ENCODE measurements at places on chromosomes 16 and 17.

GRCh38 chr16:80369138-80369958 lies 171.4 kb upstream of the DYNLRB2 start:
- DNase-seq = no peak

DNA sequence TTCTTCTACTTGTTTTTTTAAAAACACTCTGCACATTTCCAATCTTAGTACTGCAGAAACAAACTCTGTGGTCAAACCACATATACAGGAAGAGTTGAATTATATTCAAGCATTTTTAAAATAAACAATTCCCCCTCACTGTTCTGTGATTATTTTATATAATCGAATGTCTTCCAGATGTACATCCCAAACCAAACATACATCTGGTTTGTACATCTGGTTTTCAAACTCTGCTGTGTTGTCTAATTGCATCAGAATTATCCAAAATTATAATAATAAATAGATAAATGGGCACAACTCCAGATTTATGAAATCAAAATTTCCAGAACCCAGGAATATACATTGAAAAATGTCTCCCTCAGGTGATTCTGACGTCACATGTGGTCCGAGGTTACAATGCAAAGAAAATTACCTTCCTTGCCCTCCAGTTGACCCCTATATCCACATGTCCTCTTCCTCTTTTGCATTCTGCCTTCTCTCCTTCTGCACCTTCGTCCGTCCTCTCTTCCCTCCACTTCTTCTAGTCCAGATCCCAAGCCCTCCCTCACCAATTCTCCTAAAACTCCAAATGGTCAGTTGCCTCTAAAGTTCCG lies 13.3 kb upstream of the CCDC144A start:
- DNase-seq = no peak

- no peak for DNase-seq
These were observed 55.0 kb downstream of the SMPD3 start for GRCh38 chr16:68393333-68393732.

DNA sequence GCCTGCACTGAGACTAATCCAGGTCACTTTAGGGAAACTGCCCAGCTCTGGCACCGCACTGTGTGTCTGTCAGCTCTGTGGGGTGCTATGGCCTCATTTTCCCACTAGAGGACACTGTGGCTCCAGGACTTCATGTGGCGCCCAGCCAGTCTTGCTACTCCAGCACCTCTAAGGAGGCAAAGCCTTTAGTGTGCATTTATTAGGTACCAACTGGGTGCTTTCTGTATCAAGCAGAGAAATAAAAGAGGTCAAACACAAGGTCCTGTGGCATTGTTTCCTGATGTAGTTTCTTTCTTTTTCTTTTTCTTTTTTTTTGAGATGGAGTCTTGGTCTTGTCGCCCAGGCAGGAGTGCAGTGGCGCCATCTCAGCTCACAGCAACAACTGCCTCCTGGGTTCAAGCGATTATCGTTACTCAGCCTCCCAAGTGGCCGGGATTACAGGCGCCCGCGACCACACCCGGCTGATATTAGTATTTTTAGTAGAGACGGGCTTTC lies 12.5 kb upstream of the RHBDL3 start:
- no peak for DNase-seq

DNA sequence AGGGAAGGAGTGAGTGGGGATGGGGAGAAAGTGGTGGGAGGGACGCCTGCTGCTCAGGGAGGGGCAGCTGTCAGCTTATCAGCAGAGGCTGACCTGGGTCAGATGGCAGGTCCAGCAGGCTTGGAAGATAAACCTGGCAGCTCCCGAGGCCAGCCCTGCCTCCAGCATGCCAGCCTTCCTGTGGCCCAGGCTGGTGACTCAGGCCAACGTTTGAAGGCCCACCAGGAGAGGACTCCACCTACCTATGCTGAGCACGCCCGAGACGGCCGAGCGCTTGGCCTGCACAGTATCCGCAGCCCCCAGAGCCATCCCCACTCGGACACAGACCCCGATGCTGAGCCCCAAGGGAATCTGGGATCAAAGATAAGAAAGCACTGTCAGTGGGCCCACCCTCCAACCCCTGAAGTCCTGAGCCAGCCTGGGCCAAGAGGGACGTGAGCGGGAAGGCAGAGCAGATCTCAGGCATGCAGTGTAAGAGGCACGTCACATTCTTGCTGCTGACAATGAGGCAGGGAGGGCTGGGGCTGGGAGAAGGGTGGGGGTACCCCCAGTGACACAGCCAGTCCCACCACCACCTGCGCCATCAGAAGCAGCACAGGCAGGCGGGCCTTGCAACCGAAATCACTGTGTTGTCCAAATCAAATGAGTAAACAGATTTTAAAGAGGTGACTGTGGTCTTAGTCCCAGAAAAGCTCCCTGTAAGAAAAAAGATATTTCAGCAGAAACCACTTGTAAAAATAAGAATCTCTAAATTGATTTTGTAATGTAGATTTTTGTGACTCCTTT lies 12.4 kb downstream of the SLC47A2 start:
- DNase-seq = no peak

DNA sequence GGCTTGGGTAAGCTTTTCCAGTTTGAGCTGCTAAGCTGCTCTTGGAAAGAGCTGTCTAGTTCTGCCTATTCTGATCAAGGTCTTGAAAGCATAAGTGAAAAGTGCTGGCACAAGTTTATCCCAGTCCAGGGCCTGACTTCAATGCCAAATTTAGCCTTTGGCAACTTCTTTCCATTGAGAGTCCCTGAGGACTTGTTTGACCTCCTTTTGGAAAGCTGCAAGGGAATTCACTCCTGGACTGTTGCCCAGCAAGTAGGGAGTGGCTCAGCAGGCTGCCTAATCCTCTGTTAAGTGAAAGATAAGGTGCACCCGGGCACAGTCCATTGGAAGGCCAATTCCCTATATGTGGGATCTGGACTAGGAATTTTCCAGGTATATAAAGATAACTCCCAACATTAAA lies 16.0 kb upstream of the TANC2 start:
- no peak for DNase-seq

- DNase-seq = no peak
These were observed 106.0 kb downstream of the NTN1 start for GRCh38 chr17:9127340-9127739.

DNA sequence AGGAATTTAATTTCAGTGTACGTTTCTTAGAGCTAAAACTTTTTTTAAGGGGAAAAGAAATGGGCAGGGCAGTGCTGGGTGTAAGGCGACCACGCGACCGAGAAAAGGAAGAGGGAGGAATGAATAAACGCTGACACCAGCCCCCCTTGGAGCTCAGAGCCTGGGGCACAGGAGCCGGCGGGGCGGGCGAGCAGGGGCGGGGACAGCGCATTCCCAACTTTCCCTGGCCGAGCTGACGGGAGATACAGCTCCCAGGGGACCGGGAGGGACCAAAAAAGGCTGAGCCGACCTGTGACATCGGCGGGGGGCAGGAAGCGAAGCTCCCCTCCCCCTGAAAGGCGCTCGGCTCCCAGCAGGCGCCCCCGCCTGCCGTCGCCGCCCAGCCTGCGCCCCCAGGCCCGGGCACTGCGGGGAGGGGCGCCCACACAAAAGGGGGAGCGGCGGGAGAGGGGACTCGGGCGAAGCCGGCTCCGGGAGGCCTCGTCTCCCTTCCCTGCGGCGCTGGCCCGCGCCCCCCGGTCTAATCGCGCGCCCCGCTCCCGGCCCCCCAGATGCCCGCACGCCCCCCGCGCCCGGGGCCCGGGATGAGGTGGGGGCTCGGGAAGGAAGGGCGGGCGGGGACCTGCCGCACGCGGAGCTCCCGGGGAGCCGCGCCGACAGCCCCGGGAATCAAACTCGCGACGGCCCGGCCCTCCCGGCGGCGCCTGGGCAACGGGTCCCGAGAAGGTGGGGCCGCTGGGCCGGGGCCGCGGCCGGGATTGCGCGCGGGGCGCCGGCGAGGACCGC lies 622 bp downstream of the CUEDC1 start:
- no peak for DNase-seq

DNA sequence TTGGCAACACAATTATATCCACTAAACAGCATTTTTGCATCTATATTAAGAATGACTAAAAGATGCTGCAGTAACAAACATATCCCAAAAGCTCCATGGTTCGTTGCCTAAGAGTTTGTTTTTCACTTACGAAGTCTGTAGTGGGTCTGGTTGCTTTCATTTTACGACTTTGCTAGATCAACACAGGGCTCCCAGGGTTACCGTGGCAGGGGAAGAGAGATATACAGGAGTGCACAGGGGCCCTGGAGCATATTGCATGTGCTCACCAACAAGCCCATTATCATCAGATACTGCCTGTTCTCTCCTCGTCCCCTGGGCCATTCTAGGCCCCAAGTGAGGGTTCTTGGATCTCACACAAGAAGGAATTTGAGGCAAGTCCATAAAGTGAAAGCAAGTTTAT lies 3.1 kb upstream of the MMP2 start:
- no peak for DNase-seq

GRCh38 chr17:37671028-37671823 lies 28.0 kb upstream of the DDX52 start:
- no peak for DNase-seq

- DNase-seq = no peak
These were observed 66.4 kb downstream of the CDK5R1 start for GRCh38 chr17:32553168-32553567.

DNA sequence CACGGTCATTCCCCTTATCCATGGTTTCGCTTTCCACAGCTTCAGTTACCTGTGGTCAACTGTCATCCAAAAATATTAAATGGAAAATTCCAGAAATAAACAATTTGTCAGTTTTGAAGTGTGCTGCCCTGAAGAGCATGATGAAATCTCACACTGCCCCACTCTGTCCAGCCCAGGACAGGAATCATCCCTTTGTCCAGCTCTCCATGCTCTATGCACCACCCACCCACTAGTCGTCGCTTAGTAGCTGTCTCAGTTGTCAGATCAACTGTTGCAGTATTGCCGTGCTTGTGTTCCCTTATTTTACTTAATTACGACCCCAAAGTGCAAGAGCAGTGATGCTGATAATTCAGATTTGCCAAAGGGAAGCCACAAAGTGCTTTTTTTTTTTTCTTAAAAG lies 10.3 kb downstream of the KRT9 start:
- no peak for DNase-seq

DNA sequence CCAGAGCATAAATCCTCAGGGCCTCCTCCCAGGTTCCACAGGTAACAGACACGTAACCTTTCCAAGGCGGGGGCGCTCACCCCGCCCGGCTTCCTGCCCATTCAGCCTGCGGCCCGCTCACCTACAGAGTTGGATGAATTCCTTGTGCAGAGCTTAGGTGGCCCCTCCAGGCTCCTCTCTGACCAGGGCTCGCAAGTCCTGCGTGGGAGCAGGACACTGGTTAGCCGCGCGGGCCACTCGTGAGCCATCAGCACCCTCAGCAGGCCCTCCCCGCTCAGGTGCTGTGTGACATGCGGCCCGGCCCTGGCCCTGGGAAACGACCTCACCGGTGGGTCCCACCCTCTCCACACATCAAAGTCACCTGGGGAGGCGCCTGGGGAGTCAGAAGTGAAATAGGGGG lies 528 bp downstream of the TERB1 start:
- DNase-seq = no peak

DNA sequence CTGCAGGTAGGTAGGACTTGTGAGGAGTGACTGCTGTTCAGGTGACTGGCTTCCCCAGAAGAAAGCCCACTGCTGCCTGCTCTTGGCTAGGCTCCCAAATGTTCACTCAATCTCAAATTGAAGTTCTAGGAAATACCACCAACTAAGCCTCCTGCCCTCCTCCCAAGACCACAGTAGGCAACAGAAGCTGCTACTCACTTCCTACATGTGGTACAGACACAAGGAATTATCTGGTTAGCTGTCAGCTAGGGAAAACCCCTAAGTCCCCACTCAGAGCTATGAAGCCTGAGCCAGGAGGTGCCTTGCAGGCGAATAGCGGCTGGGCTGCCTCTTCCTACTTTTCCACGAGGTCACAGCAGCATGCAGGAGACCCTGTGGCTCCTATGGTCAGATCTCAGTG lies 4.9 kb downstream of the FBXO39 start:
- no peak for DNase-seq

GRCh38 chr16:30439720-30440348 lies 5.8 kb downstream of the SEPHS2 start:
- no peak for DNase-seq

DNA sequence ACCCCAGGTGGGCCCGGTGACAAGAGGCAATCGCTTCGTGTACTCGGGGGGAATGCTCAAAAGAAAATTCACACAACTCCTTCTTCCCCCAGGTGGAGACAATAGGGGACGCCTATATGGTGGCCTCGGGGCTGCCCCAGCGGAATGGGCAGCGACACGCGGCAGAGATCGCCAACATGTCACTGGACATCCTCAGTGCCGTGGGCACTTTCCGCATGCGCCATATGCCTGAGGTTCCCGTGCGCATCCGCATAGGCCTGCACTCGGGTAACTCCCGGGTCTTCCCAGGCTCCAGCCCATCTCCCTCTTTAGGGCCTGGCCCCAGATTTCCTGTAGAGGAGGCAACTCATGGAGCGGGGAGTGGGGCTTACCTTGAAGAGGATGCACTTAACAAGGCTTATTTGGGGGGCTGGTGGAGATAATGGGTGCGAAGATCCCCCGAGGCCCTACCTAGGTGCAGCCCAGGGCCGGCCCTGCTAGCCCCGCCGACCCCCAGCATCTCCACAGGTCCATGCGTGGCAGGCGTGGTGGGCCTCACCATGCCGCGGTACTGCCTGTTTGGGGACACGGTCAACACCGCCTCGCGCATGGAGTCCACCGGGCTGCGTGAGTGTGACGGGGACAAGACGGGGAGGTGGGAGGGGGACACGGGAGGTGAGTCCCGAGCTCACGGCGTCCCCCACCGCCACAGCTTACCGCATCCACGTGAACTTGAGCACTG lies 13.0 kb downstream of the GUCY2D start:
- no peak for DNase-seq

- no peak for DNase-seq
These were observed 968 bp upstream of the PRKAR1A start for GRCh38 chr17:68511254-68511670.

GRCh38 chr17:74957935-74958740 lies 14.4 kb downstream of the HID1 start:
- DNase-seq = no peak

DNA sequence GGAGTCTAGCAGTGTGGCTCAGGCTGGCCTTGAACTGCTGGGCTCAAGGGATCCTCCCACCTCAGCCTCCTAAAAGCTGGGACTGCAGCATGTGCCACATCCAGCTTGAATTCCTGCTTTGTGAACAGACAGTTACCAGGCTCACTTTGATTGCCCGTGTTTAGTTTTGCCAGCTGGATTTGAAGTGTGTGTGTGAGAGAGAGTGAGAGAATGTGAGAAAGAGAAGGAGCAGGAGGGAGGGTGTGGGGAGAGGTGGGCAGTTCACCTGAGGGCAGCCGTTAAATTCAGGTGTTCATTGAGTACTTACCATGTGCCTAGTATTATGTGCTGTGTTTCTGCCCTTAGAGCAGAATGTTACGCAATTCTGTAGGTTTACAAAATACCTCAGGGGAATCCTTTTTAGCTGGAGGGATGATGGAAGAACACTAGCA lies 4.7 kb downstream of the DUSP14 start:
- DNase-seq = no peak

GRCh38 chr16:70804153-70804733 lies 3.3 kb upstream of the VAC14 start:
- DNase-seq = no peak

GRCh38 chr16:12046651-12047050 lies 70.1 kb downstream of the SNX29 start:
- no peak for DNase-seq

- no peak for DNase-seq
These were observed 13.2 kb downstream of the PRKCB start for GRCh38 chr16:23848958-23849357.

- DNase-seq = no peak
These were observed 33.0 kb downstream of the TEX2 start for GRCh38 chr17:64229815-64230728.

- DNase-seq = no peak
These were observed at the start of gene OSBPL7 for GRCh38 chr17:47821424-47822391. Gene OSBPL7, minus strand, starts transcription at chr17:47821794. Its CDS starts 1,516 bp downstream, at chr17:47820278.

GRCh38 chr16:48366165-48367093 lies 18.8 kb downstream of the SIAH1 start:
- no peak for DNase-seq

GRCh38 chr17:17289701-17290100 lies 8.7 kb upstream of the COPS3 start:
- no peak for DNase-seq
